ENCODE measurements at places on chromosomes 11 and 22.

GRCh38 chr11:61627850-61628661, 47.2 kb upstream of the SYT7 start:
- DNase-seq: no peak

DNA sequence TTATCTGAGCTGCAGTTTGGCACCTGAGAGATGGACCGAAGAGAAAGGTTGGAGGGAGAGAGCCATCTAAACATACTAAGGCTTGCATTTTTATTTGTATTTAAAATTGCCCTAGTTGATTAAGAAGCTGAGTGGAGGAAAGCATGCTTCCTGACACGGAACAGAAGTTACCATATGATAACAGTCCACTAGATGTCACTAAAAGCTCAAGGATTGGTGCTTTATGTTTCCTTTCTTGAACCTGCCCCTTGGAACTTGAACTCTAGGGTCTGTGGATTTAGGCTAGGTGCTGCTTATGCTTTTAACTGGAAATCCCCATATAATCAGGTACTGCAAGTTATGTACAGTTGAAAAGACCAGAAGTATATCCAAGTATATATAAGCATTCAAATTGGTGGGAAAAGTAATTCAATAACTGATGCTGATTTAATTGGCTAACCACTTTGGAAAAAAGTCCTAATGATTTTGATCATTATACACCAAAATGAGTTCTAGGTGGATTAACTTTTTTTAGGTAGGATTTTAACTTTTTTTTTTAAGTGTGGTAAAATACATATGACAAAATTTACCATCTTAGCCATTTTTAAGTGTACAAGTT, 9.5 kb downstream of the RBMXL2 start:
- DNase-seq: no peak

GRCh38 chr11:57217053-57217452, 20.0 kb downstream of the APLNR start:
- DNase-seq: no peak

DNA sequence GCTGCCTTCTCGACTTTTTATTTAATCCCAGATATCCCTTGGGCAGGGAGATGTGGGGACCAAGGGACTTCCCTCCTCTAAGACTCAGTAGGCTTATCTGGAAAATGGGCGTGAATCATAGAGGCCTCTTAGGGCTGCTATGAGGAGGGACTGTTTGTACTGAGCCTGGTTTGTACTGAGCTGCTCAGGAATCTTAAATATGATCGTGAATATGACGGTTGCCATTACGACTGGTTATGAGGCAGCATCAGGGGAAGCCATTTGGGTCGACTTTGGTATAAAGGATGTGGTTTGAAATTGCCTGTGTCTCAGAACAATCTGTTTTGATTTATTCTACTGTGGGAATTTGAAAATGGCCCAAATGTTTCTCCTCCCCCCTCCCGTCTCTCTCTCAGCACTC, 20.6 kb downstream of the TSPAN18 start:
- no peak for DNase-seq

GRCh38 chr11:58768137-58768536, 36.4 kb upstream of the GLYAT start:
- DNase-seq: no peak

Data from CD4-positive, alpha-beta T cell treated with Interleukin-4 for 1 hour (primary cell).